NCI-H460 (cell line): ENCODE measurements at places on chromosomes 2 and 18. TPM values are rescaled to one million over a fixed set of nuclear protein-coding genes. Genes with fewer than 3 reads are reported as not detected.

Gene SULT1C2
- total RNA-seq, result not detected in 2 replicates

Gene KIF1A
- total RNA-seq, result 0.37 and 0.63 TPM in 2 replicates

Gene GALNT13
- 30.7 and 35.1 TPM in 2 replicates for total RNA-seq

GRCh38 chr2:191231995-191232394 is 13.2 kb upstream of the MYO1B start:
- DNase-seq, result no peak

DNA sequence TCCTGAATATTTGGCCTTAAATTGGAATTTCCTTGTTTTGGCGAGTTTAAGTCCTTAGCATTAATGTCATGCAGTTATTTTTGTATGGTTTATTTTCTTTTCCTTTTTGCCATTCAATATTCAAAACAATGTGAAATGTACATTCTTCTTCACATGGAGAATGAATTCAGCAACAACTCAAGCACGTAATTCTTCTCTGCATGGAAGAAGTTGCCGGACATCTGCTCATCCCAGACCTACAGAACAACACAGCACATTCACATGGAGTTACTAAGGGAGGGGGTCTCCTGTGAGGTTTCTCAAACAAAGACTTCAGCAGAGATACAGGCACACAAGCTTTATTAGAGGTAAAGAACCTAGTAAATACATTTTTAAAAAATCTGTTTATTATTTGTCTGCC is 236.8 kb downstream of the SATB2 start:
- no peak for DNase-seq

DNA sequence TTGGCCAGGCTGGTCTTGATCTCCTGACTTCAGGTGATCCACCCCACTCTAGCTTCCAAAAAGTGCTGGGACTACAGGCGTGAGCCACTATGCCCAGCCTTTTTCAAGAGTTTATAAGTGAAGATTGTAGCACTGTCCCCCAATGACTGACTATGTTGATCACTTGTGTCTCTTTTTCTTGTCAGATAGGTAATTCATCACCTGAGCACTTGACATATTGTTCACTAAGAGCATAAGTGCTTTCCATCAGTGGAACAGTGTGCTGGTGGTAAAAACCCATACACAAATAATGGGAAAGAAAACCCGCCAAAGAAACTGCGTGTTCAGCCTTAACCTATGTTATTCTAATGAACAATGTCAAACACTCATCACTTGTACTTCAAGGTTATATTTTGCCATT is 414.4 kb upstream of the CDH7 start:
- no peak for DNase-seq

GRCh38 chr2:171523088-171524017 is 1.1 kb downstream of the CYBRD1 start:
- peak; percentile 76 for DNase-seq

GRCh38 chr2:219638948-219639755 is 11.7 kb downstream of the SLC4A3 start:
- DNase-seq, result no peak

GRCh38 chr2:102256874-102257462 is 54.4 kb upstream of the IL1RL1 start:
- no peak for DNase-seq

DNA sequence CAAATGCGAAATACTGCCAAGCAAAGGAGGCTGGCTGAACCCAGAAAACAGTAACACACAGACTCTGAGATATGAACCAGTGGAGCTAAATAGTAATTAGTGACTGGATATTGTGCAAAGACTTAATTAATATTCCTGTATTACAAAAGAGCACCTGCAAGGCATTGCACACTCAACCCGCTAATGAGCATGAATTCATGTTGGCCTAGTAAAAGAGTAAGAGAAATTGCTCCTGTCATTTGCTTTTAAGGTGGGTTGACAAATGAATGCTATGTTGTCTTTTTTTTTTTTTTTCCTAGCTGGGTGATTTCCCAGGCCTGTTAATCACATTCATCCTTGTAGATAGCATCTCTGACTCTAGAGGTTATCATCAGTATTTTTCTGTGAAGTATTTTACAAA is 87.0 kb upstream of the CERS6 start:
- DNase-seq, result no peak

- no peak for DNase-seq
Measured at GRCh38 chr2:1798115-1798784, 53.9 kb upstream of the PXDN start.

DNA sequence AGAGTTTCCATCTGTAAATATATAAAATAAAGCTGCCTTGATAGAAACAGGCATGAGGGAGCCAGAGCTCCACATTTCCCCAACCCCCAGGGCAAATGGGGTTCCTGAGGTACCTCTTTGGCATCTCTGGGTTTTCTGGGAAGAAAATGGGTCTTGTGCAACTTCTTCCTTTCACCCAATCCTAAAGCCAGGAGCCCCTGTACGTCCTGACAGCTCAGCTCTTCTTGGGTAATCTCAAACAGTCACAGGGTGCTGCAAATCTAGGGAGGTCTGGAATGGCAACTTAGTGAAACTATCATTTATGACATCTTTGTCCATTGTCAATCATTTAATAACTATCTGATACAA is 36.6 kb upstream of the STAT1 start:
- DNase-seq, result peak; percentile 91

DNA sequence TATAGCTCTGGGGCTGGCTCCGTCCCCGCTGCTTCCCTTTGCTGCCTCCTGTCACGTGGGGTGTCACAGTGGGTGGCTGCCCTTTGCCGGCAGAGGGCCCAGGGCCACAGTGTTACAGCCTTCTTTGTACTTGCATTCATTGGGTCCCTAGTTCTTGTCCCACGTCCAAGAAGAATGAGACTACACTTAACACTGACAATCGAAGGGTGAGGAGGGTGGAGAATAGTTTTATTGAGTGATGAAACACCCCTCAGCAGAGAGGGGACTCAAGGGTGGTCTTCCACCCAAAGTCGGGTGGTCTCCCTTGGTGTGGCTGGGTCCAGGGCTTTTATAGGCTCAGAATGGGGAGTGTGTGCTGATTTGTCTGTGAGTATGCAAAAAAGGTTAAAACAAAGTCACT is 1.9 kb downstream of the ATG4B start:
- no peak for DNase-seq

- DNase-seq, result no peak
Measured at GRCh38 chr18:41482501-41482900, 472.5 kb upstream of the PIK3C3 start.

DNA sequence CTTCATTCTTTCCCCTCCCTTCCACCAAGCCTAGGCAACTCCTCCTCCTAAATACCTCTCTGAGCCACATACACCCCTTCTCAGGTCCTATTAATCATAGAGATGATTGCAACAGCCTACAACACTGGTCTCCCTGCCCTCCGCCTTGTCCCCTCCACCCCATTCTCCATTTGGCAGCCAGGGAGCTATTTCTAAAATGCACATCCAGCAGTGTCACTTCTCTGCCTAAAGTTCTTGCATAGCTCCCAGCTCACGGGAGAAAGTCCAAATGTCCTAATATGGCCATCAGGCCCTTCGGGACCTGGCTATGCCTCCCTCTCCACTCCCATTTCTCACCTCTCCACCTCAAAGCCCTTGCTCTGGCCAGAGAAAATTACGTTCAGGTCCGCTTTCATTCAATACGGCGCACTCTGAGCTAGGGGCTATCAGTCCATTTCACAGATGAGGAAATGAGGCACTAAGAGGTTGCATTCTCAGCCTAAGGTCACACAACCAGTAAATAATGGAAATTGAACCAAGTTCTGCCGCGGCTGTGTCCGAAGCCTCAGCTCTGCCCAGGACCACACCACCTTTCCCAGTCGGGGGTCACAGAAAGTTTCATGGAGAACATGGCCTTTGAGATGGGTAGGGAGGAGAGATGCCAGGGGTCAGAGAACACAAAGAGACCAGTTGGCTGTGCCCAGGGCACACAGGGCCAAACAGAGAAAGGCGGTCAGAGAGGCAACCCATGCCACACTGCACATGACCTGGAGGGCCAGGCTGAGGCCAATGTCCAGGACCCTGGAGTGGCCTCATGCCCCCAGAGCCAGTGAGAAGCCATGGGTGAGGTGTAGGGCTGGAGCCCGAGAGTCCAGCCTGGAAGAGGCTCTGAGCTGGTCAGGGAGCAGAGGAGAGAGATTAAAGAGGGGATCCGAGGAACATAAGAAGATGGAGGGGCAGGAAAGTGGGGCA is 72.8 kb downstream of the TNS1 start:
- DNase-seq, result no peak

GRCh38 chr2:45067859-45068570 is 58.8 kb upstream of the SIX2 start:
- no peak for DNase-seq

DNA sequence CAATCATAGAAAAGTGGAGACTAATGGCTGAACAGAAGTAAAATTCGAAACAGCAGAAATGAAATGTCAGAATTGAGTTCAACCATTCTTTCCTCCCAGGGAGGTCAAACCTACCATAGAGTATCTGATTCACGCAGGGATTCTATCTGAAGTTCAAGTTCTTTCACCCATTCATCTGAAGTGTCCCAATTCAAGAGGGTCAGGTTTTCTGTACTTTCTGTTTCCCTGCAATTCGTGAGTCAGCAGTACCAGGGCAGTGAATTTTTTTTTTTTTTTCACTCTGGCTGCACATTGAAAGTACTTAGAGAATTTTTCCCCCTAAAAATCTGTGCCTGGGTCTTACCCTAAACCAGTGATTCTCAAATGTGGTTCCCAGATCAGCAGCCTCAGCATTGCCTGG is 40.9 kb upstream of the CCDC88A start:
- no peak for DNase-seq

- DNase-seq, result no peak
Measured at GRCh38 chr2:7927691-7928090, 754.2 kb upstream of the ID2 start.

DNA sequence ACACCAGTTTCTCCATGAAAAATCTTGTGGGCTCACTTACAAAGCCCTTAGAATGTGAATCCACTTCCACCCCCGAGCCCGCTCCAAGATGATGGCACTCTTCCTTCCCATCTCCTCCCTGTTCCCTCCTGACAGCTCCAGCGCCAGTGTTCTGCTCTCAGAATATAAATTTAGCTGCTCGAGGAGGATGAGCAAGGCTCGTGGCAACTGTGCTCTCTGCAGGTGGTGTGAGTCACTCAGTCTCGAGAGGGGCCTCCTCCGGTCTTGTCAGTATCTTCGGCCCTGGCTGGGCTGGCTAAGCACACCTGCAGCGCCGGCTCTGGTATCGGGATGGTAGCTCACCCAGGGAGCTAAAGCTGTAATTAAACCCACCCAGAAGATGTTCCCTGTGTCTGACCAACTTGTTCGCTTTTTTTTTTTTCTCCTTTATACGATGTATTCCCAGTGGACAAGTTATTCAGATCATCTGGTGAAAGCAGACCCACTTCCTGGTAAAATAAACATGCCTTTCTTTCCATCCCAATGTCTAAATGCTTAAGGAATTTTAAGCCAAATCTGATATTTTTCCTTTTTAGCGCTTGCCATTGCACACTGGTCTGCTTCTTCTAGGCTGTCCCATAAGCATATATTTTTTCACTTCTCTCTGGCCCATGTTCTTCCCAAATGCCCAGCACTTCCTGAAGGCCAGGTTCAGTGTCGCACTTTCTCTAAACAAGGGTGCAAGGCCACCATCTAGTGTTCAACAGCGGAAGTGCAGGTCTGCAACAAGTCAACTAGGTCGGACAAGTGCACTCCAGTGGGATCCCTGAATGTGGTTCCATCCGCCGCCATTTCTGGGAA is 31.4 kb upstream of the YPEL5 start:
- DNase-seq, result peak; percentile 76

- DNase-seq, result no peak
Measured at GRCh38 chr2:200737585-200737984, 74.1 kb upstream of the BZW1 start.

GRCh38 chr18:46469186-46469915 is 187.7 kb downstream of the LOXHD1 start:
- no peak for DNase-seq

- DNase-seq, result no peak
Measured at GRCh38 chr2:33782395-33783230, 183.5 kb upstream of the FAM98A start.

DNA sequence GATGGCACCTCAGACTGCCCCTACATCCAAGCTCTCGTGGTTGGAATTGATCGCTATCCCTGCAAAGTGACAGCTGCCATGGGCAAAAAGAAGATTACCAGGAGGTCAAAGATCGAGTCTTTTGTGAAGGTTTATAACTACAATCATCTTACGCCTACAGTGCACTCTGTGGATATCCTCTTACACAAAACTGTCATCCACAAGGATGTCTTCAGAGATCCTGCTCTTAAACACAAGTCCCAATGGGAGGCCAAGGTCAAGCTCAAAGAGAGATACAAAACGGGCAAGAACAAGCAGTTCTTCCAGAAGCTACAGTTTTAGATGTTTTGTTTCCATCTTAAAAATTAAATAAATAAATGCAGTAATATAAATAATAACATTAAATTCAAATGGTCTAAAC is 45.4 kb downstream of the INO80D start:
- DNase-seq, result no peak

GRCh38 chr2:126784621-126785020 is 114.1 kb upstream of the TEX51 start:
- no peak for DNase-seq

- no peak for DNase-seq
Measured at GRCh38 chr18:59387687-59388565, 28.9 kb upstream of the LMAN1 start.

DNA sequence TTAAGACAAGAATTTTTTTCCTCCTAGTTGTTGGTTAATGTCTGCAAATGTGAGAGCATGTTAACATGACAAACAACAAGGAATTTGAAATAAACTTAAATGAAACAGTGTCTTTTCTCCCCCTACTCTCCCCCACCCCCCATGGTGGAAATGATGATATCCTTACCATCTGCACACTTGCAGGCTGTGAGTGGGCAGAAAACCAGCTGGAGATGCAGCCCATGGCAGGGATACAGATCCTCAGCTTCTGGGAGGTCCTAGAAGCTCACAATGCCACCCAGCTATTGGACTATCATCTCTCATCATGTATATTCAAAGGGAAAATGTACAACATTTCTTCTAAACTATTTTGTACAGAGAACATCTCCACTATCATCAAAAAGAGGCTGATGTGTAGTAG is 196.8 kb downstream of the SLC8A1 start:
- DNase-seq, result no peak

DNA sequence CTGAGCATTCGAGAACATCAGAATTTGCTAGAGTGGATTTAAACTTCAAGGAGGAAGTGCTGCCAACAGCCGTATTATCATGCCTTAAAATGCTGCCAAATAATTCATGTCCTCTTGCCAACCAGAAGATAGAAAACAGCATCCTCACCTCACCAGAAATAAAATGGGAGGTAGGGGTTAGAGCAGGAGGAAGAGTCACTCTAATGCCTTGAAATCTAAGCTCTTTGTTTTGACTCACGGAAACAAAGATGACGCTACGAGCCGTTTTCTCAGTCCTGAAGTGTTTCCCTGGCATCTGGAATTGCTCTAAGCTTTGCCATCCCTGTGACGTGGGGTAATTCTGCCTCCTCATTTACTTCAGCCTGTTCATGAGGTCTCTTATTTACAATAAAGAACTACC is 97.1 kb downstream of the PRPF40A start:
- no peak for DNase-seq

GRCh38 chr2:44267796-44268648 is 7.3 kb upstream of the SLC3A1 start:
- peak; percentile 40 for DNase-seq

DNA sequence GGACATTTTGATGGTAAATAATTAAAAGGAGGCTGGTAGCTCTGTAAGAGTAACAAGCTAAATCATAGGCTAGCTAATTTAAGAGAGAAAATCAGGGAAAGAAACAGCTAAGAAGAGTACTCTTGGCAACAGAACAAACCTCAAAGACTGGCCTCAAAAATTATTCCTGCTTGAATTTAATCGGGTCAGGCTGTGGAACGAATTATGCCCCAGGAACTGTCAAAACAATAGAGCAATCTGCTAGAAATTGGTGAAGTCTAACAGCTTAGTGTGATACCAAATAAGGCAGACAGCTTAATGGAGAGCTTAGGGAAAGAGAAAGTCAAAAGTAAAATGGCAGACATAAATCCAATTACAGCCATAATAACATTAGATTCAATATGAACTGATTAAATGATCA is 215.7 kb downstream of the MREG start:
- DNase-seq, result no peak
